ENCODE measurements at places on chromosomes 4 and X.
A peak's percentile ranks its signal among the peaks of the same experiment; 100 is the strongest.

DNA sequence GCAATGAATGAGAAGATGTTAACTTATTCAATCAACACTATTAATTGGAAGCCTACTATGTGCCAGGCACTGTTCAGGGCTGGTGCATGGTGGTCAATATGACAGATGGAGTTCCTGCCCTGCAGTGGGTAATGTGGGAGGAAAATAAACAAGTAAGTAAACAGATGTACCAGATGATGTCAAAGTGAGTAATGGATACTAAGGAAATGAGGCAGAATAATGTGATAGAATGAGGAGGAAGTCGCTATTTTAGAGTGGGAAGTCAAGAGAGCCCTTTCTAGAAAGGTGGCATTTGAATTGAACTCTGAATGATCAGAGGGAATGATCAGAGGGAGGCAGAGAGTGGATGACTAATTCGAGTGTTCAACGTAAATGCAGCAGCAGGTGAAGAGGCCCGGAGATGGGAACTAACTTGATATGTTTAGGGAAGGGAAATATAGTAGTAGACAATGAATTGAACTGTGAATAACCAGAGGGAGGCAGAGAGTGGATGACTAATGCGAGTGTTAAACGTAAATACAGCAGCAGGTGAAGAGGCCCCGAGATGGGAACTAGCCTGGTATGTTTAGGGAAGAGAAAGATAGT, 48.3 kb downstream of the HMGB3 start:
- no peak for DNase-seq

DNA sequence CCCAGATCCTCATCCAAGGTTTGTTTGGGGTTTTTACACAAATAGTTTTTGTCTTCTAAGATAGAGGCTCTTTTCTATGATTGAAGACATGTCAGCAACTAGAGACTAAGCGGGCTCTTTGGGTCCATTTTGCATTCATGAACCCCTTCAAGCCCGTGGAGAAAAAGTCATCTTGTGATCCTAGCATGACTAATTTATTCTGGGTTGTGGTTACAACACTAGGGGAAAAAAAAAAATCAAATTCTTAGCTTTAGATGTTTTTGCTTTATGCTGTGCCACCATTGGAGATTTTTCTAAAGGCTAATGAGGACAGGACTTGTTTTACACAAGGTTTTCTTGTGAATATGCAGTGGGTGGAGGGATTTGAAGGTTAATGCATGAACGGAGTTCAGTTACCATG, 440.0 kb downstream of the PCDH7 start:
- DNase-seq = no peak

GRCh38 chr4:153592064-153592463, 92.0 kb upstream of the TLR2 start:
- DNase-seq = no peak

DNA sequence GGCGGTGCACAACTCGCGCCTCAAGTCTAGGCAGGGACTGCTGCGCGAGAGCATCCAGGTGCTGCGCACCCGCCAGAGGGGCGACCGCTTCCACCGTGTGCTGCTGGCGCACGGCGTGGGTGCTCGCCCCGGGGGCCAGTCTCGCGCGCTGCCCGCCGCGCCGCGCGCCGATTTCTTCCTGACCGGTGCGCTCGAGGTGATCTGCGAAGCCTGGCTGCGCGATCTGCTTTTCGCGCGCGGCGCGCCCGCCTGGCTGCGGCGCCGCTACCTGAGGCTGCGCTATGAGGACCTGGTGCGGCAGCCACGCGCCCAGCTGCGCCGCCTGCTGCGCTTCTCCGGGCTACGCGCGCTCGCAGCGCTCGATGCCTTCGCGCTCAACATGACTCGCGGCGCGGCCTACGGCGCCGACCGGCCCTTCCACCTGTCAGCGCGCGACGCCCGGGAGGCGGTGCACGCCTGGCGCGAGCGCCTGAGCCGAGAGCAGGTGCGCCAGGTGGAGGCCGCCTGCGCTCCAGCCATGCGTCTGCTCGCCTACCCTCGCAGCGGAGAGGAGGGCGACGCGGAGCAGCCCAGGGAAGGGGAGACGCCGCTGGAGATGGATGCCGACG, 1.3 kb downstream of the CHST7 start:
- DNase-seq = peak; percentile 82

DNA sequence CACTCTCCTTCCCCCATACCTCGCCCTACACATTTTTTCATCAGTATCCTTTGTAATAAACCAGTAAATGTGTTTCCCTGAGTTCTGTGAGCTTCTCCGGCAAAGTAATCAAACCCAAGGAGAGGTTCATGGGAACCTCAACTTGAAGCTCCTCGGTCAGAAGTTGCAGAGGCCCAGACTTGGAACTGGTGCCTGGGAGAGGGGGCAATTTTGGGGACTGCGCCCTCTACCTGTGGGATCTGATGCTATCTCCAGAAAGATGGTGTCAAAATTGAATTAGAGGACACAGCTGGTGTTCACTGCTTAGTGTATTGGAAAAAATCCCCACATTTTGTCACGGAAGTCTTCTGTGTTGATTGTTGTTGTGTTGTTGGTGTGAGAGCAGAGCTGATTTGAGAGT, 70.6 kb downstream of the ATP11C start:
- no peak for DNase-seq

DNA sequence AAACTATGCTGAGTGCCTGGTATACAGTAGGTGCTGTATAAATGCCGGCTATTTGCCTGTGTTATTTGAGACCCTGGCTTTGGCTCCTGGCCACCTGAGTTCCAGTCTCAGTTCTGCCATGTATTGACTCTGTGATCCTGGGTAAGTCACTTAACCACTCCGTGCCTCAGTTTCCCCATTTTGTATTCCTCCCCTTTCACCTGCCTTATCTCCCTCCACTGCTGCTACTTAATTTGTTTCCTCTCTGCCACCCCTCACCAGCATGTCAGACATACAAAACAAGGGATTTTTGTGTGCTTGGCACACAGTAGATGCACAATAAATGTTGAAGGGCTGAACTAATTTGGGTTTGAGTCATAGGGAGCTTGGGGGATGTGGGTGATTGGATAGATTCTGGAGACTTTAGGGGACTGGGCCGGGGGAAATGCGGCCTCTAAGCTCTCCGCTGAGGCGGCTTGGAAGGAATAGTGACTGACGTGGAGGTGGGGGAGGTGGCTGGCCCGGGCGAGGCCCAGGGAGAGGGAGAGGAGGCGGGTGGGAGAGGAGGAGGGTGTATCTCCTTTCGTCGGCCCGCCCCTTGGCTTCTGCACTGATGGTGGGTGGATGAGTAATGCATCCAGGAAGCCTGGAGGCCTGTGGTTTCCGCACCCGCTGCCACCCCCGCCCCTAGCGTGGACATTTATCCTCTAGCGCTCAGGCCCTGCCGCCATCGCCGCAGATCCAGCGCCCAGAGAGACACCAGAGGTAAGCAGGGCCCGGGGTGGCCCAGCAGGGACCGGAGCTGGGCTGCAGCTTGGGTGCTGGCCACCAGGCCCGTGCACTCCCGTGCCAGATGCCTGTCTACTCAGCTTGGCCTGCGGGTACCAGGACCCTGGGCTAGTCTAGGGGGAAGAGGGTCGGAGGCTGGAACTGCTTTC, at the start of gene TIMP1:
TIMP1 (plus strand) TSS at position 706 of the 917 bp plus-strand sequence. CDS start 980 bp downstream, outside the sequence.
- no peak for DNase-seq

DNA sequence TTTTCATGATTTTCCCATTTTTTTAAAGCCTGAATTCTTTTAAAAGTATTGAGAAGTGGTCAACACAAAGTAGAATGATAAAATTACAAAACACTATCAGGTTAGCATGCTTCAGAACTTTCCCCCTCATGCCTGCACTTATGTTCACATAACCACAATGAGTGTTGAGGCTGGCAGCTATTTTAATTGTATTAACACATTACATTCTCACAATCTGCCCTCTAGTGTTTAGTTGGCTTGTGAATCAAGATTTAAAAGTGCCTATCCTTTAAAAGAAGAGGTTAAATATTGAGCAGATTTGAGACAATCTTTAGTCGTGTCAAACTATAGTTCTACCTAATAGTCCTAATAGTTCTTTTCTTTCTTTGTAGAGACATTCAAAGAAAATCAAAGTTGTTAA, 93.6 kb upstream of the NAP1L5 start:
- no peak for DNase-seq

GRCh38 chr4:139966383-139966782, 187.6 kb downstream of the MAML3 start:
- DNase-seq = no peak

DNA sequence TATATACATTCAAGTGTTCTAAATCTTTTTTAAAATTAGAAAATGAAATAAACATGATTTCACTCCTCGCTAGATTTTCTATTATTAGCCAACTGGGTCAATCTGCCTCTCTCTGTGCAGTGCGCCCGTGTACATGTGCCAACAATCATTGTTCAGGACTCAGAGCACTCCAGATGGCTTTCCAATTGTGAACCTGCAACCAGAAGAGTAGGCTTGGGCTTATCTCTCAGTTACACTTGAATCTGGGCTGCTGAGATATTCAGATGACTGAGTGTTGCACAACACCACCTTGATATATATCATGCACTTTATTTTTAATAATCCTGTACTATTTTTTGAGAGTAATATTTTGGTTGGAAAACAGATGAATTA, 184.0 kb upstream of the FSTL5 start:
- DNase-seq = no peak

DNA sequence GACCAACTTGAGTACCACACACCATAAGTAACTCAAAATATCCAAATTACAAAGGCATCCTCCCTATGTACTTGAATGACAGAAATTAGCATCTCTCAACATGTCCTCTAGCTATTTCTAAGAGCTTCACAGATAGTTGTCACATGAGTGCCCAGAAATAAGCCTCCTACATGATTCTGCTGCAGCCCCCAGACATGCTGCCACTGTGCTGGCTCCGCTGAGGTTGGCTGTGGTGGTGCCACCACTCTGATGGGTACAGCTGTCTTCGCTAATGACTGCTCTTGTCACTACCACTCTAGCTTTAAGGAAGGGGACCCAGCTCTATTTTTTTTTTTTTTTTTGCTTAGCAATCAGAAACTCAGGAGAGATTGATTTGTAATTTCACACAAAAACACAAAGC, 256.0 kb downstream of the GRXCR1 start:
- no peak for DNase-seq

GRCh38 chr4:105805501-105806120, 89.7 kb upstream of the NPNT start:
- no peak for DNase-seq

DNA sequence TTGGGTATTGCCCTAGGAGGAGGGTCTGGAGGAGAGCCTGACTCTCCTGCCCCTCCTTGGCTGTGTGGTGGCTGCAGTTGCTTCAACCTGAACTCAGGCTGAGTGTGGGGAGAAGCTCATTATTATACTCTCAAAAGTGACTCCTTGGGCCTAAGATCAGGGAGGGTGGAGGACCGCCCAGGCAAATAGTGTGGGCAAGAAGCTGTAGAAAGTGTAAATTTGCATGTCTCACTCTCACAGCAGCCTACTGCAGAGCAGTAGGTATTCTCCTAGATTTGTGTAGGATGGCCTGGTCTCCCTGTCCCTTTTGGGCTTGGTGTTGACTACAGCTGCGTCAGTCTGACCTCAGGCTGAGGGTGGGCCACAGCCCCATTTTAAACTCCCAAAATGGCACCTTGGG, 156.1 kb downstream of the ZNF330 start:
- DNase-seq = no peak

DNA sequence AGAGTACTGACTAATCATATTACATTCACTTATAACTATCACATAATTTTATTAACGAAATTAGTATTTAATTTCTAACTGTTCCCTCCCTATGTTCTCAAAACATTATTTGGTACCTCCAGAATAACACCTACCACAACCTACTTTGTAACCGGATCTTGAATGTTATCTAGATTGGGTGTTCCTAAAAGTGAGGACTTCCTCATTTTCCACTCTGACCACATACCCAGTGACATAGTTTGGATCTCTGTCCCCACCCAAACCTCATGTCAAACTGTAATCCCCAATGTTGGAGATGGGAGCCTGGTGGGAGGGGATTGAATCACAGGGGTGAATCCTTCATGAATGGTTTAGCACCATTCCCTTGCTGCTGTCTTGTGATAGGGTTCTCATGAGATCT, 21.8 kb downstream of the NR3C2 start:
- no peak for DNase-seq

- DNase-seq = no peak
Measured at GRCh38 chrX:101395789-101396188, 5.0 kb downstream of the RPL36A start.

GRCh38 chrX:69038188-69038587, 127.1 kb downstream of the PJA1 start:
- DNase-seq = no peak

DNA sequence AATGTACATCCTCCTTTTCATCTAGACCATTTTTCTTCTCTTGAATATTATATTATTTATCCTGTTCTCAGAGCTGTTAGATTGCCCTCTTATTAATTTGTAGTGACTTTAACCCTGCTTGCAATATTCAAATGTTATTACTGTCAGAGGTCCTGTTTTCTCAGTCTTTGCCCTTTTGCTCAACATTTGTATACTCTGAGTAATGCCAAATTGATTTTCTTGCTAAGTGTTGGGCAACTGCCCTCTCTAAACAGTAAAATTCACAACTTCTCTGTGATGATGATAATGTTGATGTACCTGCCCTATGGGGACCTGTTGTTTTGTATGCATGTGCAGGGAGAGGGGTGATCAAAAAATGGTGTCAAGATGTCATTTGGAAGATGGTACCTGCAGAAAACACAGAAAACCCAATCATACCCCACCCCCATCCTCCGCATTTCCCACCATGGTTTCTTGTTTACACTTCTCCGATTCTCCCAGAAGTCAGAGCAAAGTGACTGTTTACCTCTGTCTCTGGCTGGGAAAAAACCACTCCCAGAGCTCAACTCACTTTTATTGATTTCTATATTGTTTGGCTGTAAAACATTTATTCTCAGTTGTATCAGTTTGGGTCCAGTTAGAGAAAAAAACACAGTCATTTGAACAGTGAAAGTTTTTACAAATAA, 694.0 kb downstream of the IL1RAPL1 start:
- DNase-seq = no peak
